CD4-positive, alpha-beta memory T cell (primary cell): ENCODE measurements at places on chromosomes 13 and 19. TPM values are rescaled to one million over a fixed set of nuclear protein-coding genes. Genes with fewer than 3 reads are reported as not detected.

Gene PLIN4
- 0.22 TPM for total RNA-seq

Gene TMEM255B
- 0.90 TPM for total RNA-seq

Gene ZNF135
- total RNA-seq: 0.41 TPM

Gene OR7A5
- total RNA-seq: not detected

Gene MYH14
- not detected for total RNA-seq

Gene FPR3
- 3.2 TPM for total RNA-seq

Gene MAG
- total RNA-seq: not detected

Gene KCNN4
- 33.6 TPM for total RNA-seq

DNA sequence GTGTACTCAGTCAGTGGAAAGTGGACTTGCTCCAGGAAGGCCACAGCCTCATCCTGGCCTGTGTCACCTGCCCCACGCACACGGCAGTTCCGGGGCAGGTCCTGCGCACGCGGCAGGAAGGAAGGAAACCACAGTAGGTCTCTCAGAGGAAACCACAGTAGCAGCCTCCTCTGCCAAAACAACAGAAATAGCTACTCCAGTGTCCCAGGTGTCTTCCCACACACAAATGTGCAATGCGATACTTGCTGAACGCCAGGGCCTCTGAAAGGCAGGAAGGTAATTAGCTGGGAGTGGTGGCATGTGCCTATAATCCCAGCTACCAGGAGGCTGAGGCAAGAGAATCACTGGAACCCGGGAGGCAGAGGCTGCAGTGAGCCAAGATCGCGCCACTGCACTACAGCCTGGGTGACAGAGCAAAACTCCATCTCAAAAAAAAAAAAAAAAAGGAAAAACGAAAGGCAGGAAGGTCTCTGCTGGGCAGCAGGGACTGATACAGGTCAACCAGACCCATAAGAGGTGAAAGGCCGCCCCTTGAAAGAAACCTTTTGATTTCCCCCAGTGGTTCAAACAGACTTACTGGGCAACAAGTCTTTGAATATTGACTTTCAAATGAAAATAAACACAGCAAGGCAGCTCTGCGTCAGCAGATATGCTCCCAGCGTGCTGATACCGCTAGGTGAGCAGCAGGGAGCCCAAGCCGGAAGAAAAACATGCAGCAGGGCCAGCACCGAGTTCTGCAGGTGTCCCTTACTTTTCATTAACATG is 49.5 kb downstream of the CRYL1 start:
- H3K27me3 ChIP-seq: no peaks in the 10 kb centered on the region
- DNase-seq: peak; percentile 86
- H3K36me3 ChIP-seq: no peaks in the 10 kb centered on the region
- H3K4me1 ChIP-seq: peaks cover 29% of the 10 kb centered on the region
- peak overlapping the region; percentile 39 for H3K4me3 ChIP-seq

DNA sequence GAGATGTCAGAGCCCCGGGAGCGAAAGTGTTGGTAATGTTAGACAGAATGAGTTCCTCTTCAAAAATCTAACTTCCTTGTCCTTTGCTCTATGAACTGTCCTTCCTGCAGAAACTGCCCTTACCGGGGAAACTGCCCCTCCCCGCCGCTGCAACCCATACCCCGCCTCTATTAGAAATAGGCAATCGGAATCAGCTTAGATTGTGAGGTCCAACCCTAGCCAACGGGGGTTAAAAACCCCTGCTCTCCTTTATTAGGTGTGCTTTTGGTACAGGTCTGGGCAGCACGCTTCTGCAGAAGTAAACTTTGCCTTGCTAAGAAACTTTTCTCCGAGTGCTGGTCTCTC is 11.5 kb upstream of the CAPNS1 start:
- peaks cover 36% of the 10 kb centered on the region for H3K4me1 ChIP-seq
- H3K27ac ChIP-seq: peak overlapping the region; percentile 67
- peaks cover 11% of the 10 kb centered on the region for H3K36me3 ChIP-seq
- DNase-seq: no peak
- H3K27me3 ChIP-seq: no peaks in the 10 kb centered on the region

- H3K27ac ChIP-seq: no peak overlapping the region
- H3K4me1 ChIP-seq: no peaks in the 10 kb centered on the region
- H3K27me3 ChIP-seq: no peaks in the 10 kb centered on the region
- no peak for DNase-seq
- no peaks in the 10 kb centered on the region for H3K36me3 ChIP-seq
These were observed 71.5 kb downstream of the DNAJC15 start for GRCh38 chr13:43094901-43095300.

DNA sequence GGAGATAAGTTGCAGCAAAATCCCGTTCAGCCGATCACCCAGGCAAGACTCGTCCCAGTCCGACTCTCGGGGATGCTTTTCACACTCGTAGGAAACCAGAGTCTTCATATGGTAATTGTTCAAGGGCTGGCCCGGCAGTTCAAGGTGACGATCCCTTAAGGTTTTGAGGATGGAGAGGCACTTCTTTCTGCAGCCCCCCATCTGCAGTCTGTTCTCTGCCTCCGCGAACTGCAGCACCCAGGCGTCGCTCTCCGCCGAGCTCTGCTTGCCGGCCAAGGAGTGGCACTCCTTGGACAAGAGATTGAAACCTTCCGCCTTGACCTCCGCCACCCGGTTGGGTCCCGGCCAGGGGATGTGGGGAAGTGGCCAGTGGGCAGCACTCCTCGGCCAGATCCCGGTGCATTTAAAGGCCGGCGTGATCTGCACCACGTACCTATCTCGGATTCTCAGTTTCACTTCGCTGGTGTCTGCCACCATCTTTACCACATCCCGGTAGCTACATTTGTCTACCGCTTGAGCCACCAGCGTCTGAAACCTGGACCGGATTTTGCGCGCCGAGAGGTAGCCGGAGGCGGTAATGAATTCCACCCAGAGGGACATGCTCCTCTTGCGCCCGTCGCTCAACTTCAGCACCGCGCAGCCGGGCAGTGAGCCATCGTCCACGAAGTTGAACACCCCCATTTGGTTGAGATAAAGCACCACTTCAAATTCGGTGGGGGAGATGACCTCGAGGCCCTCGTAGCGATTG is 1.1 kb downstream of the MAB21L1 start:
- DNase-seq: no peak
- H3K4me1 ChIP-seq: peaks cover 10% of the 10 kb centered on the region
- no peak overlapping the region for H3K27ac ChIP-seq
- H3K4me3 ChIP-seq: no peak overlapping the region
- H3K27me3 ChIP-seq: peaks cover 43% of the 10 kb centered on the region

GRCh38 chr19:19461671-19462622 is 53.4 kb downstream of the TSSK6 start:
- DNase-seq: no peak
- peak overlapping the region; percentile 0 for H3K4me3 ChIP-seq
- H3K36me3 ChIP-seq: peaks cover 24% of the 10 kb centered on the region
- peak overlapping the region; percentile 79 for H3K27ac ChIP-seq
- H3K27me3 ChIP-seq: no peaks in the 10 kb centered on the region

DNA sequence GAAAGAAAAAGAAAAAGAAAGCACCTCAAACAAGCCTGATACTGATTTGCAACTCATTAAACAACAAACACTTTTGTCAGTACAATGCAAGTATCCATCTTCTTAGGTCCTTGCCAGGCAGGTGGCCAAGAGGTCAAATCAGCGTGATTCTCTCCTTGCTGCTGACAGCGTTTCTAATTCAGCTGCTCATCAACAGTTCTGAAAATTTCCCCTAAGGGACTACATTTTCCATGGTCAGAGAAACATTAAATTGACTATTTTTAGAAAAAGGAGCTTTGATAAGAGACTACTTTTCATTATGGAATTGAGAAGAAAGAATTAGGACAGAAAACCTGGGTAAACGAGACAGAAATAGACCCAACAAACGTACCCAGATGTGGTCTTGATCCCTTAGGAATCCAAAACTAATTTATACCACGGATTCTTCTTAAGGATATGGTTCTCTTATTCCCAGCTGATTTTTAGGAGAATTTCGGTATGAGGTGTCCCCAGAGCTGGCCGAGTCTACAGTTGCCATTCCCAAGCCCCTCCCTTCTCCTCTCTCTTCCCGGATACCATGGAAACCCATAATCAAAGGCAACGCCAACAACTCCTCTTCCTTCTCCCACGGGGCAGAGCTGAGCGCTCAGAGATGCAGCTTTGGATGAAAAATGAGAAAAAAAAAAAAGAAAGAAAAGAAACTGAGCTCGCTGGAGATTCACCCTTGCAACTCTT is 29.5 kb upstream of the CEBPG start:
- no peak for DNase-seq
- no peaks in the 10 kb centered on the region for H3K36me3 ChIP-seq
- no peaks in the 10 kb centered on the region for H3K4me1 ChIP-seq
- peaks cover 9% of the 10 kb centered on the region for H3K27me3 ChIP-seq

DNA sequence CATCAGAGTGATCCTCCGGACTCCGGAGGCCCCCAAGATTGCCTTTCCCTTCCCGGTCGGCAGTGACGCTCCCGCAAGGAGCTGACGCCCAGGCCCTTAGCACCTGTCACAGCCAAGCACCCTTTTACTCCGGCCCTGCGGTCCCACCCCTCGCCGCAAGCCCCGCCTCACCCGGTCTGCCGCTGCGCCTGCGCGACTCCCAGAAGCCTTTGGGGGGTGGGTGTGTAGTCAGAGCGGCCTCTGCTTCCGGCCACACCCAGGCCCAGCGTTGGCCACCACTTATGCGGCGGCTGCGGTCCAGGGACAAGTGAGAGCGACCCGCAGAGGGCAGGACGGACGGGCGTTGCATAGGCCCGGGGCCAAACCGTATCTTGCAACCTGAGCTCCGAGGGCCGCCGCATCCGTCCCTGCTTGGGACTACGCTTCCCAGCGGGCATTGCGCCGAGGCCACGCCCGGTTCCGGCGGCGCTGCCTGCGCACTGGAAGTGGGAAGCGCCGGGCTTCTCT is 441 bp upstream of the ZFP28 start:
- H3K27me3 ChIP-seq: no peaks in the 10 kb centered on the region
- peaks cover 14% of the 10 kb centered on the region for H3K4me1 ChIP-seq
- H3K4me3 ChIP-seq: peak overlapping the region; percentile 83
- H3K36me3 ChIP-seq: no peaks in the 10 kb centered on the region

DNA sequence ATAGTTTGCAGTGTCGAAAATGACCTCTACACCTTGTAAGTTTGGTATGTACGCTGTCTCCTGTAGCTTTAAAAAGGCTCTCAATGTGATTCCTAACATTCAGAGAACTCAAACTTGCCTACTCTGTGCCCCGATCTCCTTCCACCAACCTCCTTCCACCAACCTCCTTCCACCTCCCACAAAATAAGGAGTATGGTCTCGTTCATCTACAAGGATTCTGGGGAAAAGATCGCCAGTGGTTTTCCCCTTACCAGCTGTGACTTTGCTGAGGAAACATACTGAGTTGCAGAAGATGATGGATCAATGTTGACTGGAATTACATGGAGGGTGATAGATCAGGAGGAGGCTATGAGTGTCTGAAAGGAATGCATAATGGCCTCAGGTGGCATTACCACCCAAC is 16.0 kb downstream of the MYO16 start:
- no peak for DNase-seq
- no peaks in the 10 kb centered on the region for H3K4me1 ChIP-seq
- H3K4me3 ChIP-seq: no peak overlapping the region
- no peaks in the 10 kb centered on the region for H3K36me3 ChIP-seq

DNA sequence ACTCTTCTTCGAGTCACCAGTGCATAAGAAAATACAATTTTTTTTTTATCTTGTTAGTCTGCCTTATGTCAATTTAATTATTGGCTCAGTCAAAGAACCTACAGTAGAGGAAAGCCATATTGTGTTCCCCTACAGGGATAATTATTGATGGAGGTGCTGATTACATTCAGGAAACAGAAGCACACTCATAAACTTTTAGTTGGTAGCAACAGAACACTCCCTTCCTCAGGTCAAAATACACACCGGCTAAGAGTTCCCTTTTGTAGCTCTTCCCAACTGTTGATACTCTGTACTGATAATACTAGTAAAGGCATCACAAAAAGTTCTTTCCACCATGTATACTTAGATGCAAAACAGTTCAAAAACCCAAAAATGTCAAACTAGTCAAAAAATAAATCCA is 18.4 kb downstream of the FOXO1 start:
- DNase-seq: no peak
- H3K4me1 ChIP-seq: peaks cover 97% of the 10 kb centered on the region
- no peak overlapping the region for H3K27ac ChIP-seq
- no peaks in the 10 kb centered on the region for H3K36me3 ChIP-seq
- H3K4me3 ChIP-seq: no peak overlapping the region
- no peaks in the 10 kb centered on the region for H3K27me3 ChIP-seq

GRCh38 chr13:75225288-75226032 is 256.5 kb downstream of the TBC1D4 start:
- no peaks in the 10 kb centered on the region for H3K36me3 ChIP-seq
- no peak for DNase-seq
- no peak overlapping the region for H3K27ac ChIP-seq
- no peak overlapping the region for H3K4me3 ChIP-seq
- no peaks in the 10 kb centered on the region for H3K27me3 ChIP-seq
- H3K4me1 ChIP-seq: no peaks in the 10 kb centered on the region

DNA sequence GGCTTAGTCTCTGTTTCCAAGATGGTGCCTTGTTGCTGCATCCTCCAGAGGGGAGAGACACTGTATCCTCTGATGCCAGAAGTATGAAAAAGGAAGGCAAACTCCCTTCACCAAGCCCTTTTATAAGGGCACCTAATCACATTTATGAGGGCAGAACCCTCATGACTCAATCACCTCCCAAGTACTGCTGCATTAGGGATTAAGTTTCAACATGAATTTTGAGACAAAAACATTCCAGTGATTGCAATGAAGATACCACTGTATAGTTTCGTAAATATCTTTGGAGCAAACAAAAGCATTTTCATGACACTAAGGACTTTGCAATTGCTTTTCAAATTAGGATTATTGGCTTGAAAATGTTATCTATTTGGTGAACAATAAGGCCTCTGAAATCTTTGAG is 63.8 kb downstream of the RNF17 start:
- no peak overlapping the region for H3K27ac ChIP-seq
- H3K27me3 ChIP-seq: peaks cover 1% of the 10 kb centered on the region
- H3K4me3 ChIP-seq: no peak overlapping the region
- no peaks in the 10 kb centered on the region for H3K36me3 ChIP-seq
- H3K4me1 ChIP-seq: no peaks in the 10 kb centered on the region
- no peak for DNase-seq

DNA sequence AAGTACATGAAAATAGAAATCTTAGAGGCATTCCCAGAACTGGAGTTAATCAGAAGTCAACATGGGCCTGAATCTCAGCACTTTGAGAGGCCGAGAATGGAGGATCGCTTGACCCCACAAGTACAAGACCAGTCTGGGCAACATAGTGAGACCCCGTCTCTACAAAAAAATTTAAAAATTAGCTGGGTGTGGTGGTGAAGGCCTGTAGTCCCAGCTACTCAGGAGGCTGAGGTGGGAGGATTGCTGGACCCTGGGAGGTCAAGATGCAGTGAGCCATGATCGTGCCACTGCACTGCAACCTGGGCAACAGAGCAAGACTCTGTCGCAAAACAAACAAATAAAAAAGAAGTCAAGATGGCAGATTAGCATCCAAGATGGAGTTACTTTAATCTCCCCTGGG is 8.5 kb downstream of the IFNL2 start:
- no peak overlapping the region for H3K4me3 ChIP-seq
- no peaks in the 10 kb centered on the region for H3K36me3 ChIP-seq
- H3K27ac ChIP-seq: no peak overlapping the region
- H3K4me1 ChIP-seq: no peaks in the 10 kb centered on the region
- no peaks in the 10 kb centered on the region for H3K27me3 ChIP-seq
